SK-MEL-5 (cell line): ENCODE measurements at places on chromosomes 4 and X. TPM values are rescaled to one million over a fixed set of nuclear protein-coding genes. Genes with fewer than 3 reads are reported as not detected.
A peak's percentile ranks its signal among the peaks of the same experiment; 100 is the strongest.

DNA sequence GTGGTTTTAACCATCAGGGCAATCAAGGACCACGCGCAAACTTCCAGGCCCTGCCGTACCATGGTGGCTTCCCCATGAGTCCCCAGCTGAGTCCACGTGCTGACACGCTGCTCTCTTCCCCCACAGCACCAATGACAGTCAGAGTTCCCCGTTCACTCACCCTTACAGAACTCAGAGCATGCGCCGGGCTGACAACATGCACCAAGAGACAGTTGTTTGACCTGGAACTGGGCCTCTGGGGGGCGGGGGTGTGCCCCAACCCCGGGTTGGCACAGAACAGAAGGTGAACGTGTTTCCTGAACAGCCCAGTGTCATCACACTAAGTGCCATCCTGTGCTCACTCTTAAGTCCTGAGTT is 29.4 kb downstream of the IRF2 start:
- no peak for DNase-seq

DNA sequence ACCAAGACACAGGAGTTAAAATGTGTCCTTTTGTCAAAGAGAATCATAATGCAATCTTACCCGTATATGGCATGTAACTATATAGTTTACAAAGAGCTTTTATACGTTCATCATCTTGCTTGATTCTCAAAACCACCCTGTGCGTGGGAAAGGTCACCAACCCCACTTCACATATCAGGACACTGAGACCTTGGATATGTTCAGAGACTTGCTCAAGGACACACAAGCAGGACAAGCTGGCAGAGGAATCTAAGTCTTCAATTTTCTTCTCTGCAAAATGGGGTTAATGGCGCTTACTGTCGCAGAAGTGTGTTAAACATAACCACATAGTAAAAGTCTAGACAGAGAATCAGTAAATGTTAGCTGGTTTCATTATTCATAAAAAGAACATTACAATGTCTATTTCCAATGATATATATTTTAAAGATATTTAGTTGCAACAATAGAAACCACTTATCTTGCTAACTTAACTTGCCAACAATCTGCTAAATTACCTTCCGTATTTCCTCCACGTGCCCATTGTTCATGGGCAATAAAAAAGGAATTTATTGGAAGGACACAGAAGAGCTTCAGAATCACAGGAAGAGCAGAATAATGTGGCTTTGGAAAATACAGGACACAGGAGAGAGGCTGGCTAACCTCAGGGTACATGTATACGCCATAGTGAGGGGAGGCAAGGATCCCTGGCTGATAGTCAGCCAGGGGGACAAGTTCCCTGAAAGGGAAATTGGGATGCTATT is 64.6 kb upstream of the TAPT1 start:
- DNase-seq: no peak

DNA sequence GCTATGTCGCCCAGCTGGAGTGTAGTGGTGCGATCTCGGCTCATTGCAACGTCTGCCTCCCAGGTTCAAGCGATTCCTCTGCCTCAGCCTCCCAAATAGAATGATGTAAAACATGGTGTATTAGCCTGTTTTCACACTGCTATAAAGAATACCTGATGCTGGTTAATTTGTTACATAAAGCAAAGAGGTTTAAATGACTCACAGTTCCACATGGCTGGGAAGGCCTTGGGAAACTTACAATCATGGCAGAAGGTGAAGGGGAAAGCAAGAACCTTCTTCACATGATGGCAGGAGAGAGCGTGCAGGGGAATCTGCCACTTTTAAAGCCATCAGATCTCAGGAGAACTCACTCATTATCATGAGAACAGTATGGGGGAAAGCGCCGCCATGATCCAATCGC is 1191.8 kb downstream of the ARAP2 start:
- no peak for DNase-seq

- peak; percentile 44 for DNase-seq
Measured at GRCh38 chrX:79081895-79082512, 62.5 kb upstream of the GPR174 start.

The ADGRL3 gene
- 0.08 and 1.0 TPM in 2 replicates for total RNA-seq

DNA sequence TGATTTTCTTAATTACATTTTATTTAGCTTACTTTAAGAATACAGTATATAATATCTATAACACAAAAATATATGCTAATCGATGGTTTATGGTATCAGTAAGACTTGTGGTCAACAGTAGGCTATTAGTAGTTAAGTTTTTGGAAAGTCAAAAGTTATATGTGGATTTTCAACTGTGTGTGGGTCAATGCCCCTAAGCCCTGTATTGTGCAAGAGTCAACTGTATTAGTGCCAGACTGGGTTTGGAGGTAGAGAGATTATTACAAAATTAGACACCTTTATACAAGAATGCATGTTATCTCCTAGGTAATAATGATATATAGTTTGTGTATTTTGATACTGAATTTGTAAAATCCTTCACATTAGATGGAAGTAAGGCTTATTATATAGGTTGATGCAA is 100.3 kb upstream of the PRR32 start:
- no peak for DNase-seq

- DNase-seq: no peak
Measured at GRCh38 chrX:117376460-117376859, 740.1 kb downstream of the KLHL13 start.

The TLR3 gene
- 6.9 and 9.8 TPM in 2 replicates for total RNA-seq

- peak; percentile 50 for DNase-seq
Measured at GRCh38 chr4:44760142-44760898, 34.0 kb upstream of the GNPDA2 start.

DNA sequence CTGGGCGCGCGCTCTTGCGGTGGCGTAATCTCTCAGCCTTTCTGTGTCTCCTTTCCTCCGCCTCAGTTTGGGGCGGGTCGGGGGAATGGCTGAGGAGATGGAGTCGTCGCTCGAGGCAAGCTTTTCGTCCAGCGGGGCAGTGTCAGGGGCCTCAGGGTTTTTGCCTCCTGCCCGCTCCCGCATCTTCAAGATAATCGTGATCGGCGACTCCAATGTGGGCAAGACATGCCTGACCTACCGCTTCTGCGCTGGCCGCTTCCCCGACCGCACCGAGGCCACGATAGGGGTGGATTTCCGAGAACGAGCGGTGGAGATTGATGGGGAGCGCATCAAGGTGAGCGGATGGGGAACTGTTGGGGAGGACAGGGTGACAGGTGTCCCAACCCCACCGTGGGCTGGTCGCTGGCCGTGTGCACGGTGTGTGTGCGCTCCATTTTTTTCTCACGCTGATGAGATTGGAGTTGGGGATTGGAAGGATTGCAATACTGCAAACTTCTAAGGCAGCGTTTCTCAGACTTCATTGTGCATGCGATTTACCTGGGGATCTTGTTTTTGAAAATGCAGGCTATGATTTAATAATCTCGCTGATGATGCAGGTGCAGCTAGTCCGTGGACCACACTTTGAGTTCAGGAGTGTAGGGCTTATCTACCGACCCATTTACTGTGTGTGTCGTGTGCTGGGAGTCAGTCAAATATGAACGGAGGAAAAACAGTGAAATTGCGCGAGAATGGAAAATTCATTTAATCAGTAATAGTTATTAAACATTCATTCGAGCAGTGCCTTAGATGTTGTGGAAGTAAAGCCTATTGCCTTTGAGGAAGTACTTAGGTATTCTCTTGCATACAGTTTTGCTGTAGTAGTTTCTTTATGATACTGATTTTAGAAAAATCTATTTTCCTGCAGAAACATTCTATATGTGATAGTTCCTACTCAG is at the start of gene RAB33B:
TSS of gene RAB33B (plus strand) at position 11 of the 935 bp plus-strand sequence. CDS start at position 86, 75 bp downstream.
- DNase-seq: peak; percentile 16

The ASB9 gene
- 30.3 and 35.7 TPM in 2 replicates for total RNA-seq

GRCh38 chr4:26859762-26860156 is 882 bp upstream of the STIM2 start:
- DNase-seq: no peak

The NAAA gene
- 0.16 and 0.80 TPM in 2 replicates for total RNA-seq

- no peak for DNase-seq
Measured at GRCh38 chrX:6203462-6204215, 25.0 kb downstream of the NLGN4X start.

- DNase-seq: no peak
Measured at GRCh38 chr4:101697266-101697665, 93.3 kb upstream of the BANK1 start.

The LRRC66 gene
- total RNA-seq: not detected in 2 replicates

GRCh38 chrX:133482056-133482952 is 67.0 kb upstream of the GPC4 start:
- no peak for DNase-seq

- DNase-seq: peak; percentile 32
Measured at GRCh38 chrX:131405497-131405896, 116.4 kb upstream of the IGSF1 start.

DNA sequence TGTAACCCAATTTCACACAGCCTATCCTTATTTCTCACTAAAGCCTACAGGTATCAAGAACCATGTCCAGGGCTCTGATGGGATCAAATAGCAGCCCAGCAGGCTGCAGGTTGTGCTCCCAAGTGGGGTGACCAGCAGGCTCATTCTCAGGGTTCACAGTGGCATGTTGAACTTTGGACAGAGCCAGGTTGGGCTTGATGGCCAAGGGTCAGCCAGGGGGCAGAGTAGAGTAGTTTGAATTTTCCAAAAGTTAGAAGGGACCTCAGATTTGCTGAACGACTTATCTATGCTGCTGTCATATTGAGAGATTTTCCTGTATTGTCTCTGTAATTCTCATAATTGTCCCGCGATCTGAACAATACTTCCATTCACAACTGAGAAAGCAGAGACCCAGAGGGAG is 310.8 kb upstream of the BOD1L1 start:
- DNase-seq: peak; percentile 2

- DNase-seq: peak; percentile 69
Measured at GRCh38 chrX:107716816-107717700, 58.5 kb downstream of the TSC22D3 start.

The ENPP6 gene
- total RNA-seq: not detected in 2 replicates

DNA sequence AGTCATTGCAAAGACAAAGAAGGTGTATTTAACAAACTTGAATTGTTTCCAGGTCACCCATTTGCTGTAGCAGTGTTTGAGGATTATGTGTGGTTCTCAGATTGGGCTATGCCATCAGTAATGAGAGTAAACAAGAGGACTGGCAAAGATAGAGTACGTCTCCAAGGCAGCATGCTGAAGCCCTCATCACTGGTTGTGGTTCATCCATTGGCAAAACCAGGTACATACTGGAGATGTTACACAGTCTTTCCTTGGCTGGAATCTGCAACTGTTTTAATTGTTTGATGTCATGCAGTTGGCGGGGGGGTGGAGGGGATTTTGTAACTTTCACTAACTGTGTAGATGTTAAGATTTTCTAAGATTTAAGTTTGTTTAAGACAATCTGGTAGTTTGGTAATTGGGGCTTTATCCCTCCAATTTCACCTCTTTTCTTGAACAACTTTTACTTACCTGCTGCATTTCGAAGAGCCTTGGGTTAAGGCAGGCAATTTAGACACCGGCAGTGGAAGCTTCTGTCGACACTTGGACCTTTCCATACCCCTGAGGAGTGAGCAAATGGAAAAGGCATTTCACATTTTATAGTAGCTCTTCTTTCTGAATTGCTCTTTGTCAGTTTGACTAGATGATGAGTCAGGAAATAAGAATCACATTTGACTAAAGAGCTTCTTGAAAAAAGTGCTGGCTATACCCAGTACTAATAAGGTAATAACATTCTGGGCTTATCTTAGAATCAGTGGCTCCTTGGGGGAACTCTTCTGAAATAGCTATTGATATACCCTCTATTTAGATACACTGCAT is 67.4 kb downstream of the EGF start:
- DNase-seq: peak; percentile 17

DNA sequence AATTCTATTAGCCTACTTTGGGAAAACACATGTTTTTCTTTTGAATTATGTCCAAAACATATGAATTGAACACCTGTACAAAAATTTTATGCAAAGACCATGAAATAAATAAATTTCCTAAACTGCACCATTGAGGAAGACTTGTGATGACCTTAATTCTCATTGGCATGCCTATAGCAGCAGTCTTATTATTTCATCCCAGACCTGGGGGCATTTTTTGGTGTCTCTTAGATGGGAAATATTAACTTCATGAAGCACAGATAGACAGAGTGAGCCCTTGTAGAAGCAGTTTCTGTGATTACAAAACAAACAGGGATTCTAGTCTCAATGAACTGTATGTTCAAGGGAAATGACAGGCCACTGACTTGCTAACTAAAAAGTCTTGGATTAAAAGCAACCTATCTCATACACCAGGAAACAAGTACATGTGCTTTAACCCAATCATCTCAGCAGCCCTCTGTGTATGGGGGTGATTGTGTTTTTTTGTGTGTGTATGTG is 32.0 kb upstream of the HPGD start:
- no peak for DNase-seq

The TAF7L gene
- total RNA-seq: 1.1 and 3.0 TPM in 2 replicates

- DNase-seq: no peak
Measured at GRCh38 chr4:125091101-125091500, 223.7 kb upstream of the FAT4 start.

The LONRF3 gene
- total RNA-seq: 2.4 and 2.8 TPM in 2 replicates
